WTC11 (cell line): ENCODE measurements at places on chromosomes 12 and 14.
A peak's percentile ranks its signal among the peaks of the same experiment; 100 is the strongest.

- DNase-seq = no peak
These were observed 1054.3 kb downstream of the VRK1 start for GRCh38 chr14:97851428-97851995.

DNA sequence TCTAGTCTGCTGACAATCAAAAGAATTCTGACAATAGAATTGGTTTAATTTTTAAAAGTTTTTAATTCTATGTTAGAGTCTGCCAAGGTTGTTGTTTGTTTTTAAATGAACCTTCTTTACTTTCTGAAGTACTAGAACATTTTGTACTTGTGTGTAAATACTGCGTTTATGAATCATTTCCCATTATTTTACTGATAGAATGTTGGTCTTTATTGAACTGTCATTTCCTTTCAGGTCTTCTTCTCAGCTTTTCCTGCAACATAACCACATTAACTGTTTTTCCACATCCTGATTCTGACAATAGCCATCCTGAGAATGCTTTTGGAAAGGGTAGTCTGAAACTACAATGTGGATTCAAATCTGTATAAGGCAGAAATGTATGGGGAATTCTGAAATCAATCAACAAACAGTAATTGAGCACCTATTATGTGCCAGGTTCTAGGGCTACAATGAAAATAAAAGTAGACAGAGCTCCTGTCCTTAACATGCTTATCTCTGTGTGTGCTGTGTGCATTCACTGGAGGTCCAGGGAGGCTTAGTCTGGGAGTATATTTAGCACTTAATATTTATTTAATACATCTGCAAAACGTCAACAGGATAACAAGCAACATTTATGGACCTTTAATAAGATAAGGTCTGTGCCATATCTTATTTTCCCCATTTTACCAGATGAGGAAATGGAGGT, 73.1 kb upstream of the SLC38A2 start:
- no peak for DNase-seq

- DNase-seq = no peak
These were observed 23.4 kb upstream of the SLC35F4 start for GRCh38 chr14:57889245-57889644.

- peak; percentile 59 for DNase-seq
These were observed 603.5 kb downstream of the RPL10L start for GRCh38 chr14:46048127-46048526.

DNA sequence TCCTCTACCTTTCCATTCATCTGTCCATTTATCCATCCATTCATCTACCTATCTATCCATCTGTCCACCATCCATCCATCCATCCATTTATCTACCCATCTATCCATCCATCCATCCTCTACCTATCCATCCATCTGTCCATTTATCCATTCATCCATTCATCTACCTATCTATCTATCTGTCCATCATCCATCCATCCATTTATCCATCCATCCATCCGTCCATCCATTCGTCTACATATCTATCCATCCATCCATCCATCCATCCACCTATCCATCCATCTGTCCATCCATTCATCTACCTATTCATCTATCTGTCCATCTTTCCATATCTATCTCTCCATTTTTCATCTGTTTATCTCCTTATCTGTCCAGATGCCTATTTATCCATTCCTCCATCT, 21.0 kb downstream of the CABP1 start:
- no peak for DNase-seq

DNA sequence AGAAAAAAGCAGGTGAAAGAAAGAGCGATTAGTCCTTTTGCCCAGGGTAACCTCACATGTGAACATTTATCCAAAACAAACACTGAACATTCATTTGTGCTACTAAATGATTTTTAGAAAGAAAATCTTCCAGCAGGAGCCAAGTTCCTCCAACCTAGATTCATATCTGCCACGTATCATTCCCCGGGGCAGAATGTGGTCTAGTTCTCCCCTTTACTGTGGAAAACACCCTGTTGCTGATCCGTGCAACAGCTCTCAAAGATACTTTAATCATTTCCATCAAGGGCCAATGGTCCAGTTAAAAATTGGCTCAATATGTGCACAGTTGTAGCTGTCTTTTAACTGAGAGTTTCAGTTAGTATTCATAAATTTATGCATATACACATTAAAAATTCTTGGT, 479.1 kb downstream of the ATP23 start:
- DNase-seq = no peak

GRCh38 chr14:96233661-96234060, 22.3 kb upstream of the BDKRB1 start:
- no peak for DNase-seq

- no peak for DNase-seq
These were observed 341.2 kb downstream of the C12orf75 start for GRCh38 chr12:105671720-105672119.

- DNase-seq = no peak
These were observed 89.4 kb upstream of the MAX start for GRCh38 chr14:65191716-65192115.

DNA sequence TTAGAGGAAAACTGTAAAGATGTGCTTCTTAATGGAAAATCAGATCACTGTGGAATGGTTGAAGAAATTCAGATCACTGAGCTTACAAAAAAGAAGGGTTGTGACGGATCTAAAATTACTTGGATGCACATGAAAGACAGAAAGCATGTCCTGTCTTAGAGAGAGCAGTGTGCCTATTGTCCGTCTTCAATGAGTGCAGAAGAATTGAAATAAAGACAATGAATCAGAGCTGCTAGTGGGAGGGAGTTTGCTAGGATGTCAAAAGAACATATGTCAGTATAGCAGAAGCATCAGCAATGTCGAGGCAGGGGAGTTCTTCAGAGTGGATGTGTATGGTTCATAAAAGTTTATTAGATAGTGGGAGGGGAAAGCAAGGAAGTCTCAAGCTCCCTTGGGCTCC, 172.7 kb downstream of the SYNE2 start:
- no peak for DNase-seq

DNA sequence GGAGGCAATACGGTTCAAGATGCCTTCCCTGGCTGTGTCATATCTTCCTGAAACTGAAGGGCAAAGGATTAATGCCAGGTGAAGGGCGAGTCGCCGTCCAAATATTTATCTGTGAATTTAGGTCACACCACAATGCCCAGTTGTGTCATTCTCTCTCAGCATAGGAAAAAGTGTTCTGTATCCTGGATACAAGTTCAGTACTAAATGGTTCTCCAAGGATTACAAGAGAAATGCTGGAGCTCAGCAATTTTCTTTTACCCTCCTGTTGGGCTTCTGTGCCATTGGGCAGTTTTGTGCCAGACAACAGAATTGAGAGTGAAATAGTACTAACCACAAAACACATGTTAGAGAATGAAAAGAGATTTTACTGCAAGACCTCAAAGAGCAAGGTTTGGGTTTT, 493.9 kb downstream of the EGLN3 start:
- DNase-seq = no peak

GRCh38 chr12:58657190-58657589, 263.1 kb downstream of the LRIG3 start:
- DNase-seq = no peak

DNA sequence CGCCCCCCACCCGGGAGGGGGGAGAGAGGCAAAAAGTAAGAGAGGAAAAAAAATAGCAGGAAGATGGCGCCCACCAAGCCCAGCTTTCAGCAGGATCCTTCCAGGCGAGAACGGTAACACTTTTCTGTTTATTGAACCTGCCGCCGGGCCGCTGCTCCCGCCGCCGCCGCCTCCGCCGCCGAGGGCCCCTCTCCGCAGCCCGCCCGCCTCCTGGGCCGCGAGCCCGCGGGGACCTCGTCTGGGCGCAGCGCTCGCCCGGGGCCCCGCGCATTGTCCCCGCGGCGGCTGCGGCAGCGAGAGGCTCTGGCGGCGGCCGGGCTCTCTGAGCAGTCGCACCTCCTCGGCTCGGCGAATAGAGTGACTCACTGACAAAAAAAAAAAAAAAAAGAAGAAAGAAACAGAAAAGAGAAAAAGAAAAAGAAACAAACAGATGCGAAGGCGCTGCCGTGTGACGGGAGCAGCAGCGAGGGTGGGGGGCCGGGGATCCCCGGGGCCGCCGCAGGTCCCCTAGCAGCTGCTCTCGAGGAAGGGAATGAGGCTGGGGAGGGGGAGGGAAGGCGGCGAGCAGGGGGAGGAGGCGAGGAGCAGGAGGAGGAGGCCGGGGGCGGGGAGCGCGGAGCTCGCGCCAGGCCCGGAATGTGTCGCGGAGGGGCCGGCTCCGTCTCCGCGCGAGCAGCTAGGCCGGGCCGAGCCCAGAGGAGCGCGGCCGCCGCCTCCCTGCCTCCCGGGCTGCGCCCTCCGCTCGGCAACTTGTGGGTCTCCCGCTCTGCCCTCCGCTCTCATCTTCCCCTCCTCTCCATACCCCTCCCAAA, 781 bp downstream of the NPAS3 start:
- DNase-seq = peak; percentile 77

DNA sequence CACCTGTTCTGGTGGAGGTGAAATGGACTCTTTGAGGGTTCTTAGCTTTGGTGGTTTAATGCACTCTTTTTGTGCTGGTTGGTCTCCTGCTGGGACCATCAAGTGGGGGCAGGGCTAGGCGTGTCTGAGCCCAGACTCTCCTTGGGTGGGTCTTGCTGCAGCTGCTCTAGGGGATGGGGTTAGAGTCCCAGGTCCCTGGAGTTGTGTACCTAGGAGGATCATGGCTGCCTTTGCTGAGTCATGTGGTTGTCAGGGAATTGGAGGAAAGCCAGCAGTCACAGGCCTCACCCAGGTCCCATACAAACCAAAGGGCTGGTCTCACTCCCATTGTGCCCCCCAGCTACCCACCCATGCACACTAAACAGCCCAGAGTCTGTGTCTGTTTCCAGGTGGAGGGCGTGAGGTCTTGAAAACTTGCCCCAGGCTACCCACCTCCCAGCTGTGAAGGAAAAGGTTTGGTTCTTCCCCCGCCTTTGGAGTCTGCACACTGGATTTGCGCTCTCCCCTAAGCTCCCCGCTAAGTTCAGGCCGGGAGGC, 387.7 kb downstream of the TMTC2 start:
- DNase-seq = peak; percentile 14

GRCh38 chr12:121550974-121551634, 29.7 kb downstream of the KDM2B start:
- no peak for DNase-seq

- DNase-seq = no peak
These were observed 276.1 kb downstream of the SYT1 start for GRCh38 chr12:79140711-79141110.

DNA sequence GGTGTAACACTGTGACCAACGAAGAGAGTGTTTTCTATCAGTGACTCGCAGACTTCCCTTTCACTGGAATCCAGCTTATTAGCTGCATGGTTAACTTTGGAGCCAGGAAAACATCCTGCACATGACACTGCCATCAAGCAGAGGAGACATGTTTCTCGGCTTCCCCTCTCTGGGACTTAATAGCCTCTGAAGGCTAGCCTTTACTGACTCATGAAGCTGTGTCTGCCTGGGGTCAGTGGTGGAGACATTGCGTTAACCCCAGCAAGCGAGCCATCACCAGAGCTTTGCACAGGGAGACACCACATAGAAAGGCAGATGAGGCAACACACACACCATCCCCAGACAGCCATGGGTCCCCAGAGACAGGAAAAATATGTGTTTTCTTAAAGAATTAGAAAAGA, 126.9 kb upstream of the PRICKLE1 start:
- DNase-seq = no peak

GRCh38 chr14:95478818-95479217, 37.6 kb downstream of the SYNE3 start:
- DNase-seq = no peak

DNA sequence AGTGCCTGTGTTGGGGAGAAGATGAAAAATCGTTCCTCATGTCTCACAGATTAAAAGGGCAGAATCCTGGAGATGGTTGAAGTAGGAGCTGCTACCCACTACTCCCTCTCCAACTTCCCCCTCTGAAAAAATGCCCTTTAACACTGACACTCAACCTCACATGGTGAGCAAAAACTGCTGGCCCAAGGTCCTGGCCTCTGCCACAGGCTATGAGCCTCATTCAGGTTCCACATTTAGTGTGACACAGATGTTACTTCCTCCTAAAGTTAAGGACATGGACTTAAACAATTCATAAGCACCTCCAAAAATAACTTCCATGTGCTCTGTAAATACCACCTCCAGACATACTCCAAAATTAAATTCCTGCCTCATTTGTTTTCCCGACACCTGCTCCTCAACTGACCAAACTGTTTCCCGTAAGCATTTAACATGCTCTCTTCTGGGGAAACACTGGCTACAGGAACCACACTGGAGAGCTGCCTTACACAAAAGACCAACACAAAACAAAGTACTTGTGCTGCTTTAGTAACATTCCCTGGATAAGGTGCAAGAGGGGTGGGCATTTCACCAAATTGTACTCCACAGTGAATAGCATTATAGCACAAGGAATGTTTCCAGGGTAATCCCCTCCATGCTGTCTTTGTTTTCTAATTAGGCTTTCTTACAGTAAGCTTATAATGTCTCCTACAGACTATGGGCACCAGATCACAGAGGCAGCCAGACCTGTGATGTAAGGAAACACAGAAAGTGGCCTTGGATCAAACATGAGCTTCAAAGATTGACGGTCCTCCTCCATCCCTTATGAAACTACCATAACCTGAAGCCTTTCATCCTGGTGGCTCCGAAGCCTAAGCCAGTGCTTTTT, 57.0 kb downstream of the PHLDA1 start:
- no peak for DNase-seq

GRCh38 chr12:110599334-110599733, 14.6 kb upstream of the TCTN1 start:
- no peak for DNase-seq

DNA sequence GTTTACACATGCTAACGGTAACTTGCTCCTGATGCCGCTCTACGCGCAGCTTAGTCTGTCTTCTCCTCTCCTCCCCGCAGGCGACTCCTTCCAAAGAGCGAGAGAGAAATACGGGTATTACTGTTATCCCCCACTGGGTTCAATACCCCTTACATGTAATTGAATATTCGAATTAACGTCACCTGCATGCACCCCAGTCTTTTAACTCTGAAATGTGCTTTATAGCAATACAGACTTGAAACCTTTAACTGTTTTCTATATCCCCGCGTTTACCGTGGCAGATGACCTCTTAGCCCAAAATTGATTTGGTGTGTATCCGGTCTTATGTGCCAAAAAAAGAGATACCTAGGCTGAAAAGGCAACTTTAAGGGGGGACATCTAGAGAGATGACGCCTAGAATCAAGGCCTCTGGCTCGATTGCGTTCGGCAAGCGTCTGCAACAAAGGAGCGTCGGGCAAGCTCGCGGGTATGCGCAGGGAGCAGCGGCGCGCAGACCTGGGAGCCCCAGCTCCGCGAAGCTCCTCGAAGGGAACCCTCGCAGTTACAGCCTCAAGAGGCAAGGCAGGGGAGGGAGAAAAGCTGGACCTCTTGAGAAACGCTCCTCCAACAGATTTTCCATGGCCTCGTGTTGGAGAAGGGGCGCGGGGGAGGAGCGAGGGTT, 6.8 kb upstream of the FOXG1 start:
- peak; percentile 35 for DNase-seq
